Fibroblast of mammary gland (primary cell): ENCODE measurements at places on chromosomes 12 and 14.

DNA sequence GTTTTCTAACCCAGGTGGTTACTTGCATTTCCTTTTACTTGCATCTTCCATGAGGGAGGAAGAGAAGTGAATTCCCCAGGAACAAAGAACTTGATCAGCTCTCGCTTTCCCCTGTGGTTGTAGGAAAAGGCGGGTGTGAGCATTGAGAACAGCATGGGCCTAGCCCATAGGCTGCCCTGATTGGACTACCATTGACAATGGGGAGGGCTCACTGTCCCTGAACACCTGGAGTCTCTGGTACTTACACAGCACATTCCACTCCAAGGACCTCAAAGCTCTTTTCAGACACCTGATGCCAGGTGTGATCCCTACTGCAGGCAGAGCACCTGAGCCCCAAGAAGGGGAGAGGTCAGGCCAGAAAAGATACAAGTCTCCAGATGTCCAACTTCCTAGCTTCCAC lies 25.0 kb downstream of the MAX start:
- DNase-seq = no peak

DNA sequence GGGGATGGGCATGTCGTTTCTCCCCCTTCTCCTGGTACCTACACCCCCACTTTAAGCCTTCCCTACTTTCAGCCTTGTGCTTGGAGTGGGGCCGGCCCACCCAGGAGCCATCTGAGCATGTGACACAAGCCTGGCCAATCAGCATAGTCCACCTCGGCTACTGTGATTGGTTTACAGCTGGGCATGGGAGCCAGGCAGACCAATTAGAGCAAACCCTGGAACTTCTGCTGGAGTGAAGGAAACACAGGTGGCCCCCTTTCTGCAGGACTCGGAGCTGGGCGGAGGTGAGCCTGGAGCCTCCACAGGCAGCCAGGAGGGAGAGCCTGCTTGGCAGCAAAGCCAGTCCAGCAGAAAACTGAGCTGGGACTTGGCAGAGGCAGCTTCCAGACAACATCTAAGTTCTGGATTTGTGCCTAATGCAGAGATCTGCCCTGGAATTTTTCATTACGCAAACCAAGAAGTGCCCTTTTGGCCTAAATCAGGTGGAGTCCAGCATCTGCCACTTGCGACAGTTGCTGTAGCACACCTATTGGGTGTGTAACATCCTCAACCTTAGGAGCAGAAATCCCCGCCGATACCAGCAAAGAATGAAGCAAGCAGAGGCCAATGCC lies 59.5 kb downstream of the SCARB1 start:
- peak; percentile 33 for DNase-seq

DNA sequence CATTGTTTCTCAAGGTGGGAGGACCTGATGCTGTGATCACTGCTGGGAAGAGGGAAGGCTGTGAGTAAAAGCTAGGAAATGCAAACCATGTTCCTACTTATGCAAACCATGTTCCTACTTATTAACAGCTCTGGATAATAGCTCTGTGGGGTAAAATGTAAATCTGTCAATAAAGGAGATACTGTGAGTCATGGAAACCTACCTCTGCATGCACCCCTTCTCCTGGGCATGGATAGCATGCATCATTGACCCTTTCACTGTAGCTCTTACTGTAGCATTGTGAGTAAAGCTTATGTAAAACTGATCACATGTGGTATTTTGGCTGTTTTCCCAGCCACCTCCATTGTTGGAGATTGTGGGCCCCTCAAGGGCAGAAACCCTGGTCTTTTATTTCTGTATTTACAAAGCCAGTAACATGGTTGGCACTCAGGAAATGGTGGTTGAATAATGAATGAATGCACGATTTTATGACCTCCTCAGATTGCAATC lies 253.7 kb downstream of the GRIN2B start:
- no peak for DNase-seq

DNA sequence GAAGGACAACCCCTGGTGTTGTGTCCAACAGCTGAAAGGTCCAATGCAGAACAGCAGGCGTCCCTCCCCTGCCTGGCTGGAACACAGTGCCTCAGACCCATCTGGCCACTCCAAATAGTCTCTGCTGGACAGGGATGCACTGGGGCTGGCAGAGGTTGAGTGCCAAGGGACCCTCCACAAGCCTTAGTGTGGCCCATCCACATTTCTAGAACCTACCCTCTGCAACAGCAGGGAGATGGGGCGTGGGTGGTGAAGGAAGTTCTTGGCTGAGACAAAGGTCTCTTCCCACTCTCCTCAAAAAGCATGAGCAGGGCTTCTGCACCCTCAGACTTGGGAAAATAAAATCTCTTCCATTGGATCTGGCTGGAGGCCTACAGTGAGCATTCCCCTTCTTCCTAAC lies 36.5 kb downstream of the LTBP2 start:
- DNase-seq = no peak

DNA sequence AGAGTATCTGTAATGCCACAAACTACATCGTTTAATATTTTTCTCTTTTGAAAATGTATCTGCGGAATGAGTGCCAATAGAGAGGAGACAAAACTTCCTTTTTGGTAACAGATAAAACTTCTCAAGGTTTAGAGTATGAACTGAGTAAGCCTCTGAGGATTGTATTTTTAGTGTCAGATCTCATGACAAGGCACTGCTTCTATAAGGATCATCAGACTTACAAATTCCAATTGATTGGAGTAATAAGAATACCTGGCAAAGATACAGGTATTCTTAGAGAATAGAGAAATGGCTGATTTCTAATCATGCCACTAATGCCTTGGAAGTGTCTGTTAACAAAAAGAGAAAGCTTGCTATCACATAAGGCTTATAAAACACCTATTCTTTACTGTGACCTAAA lies 45.3 kb downstream of the SLC35F4 start:
- DNase-seq = no peak

- no peak for DNase-seq
These were observed 135.7 kb downstream of the TMEM132C start for GRCh38 chr12:128402486-128403243.

- peak; percentile 40 for DNase-seq
These were observed 23.6 kb upstream of the ATF1 start for GRCh38 chr12:50740307-50740706.

- no peak for DNase-seq
These were observed 45.9 kb downstream of the PTPN11 start for GRCh38 chr12:112464605-112465004.

DNA sequence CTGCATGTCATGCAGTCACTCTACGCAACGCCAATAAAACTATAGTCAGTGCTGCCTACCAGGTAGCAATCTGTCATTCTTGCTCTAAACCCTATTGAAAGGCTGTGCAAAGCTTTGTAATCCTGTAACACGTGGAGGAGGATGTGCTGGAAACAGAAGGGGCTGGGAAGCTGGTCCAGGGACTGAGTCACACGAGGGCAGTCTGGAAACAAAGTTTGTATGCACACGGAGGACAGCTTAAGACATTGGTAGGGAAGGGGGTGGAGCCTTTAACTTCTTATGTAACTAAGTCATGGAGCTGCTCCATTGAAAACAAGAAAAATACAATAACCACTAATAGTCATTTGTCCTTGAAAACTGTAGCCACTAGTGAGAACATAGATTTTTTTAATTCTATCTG lies 128.0 kb downstream of the BCAT1 start:
- DNase-seq = peak; percentile 88

GRCh38 chr14:64217834-64218233 lies 76.3 kb downstream of the ESR2 start:
- no peak for DNase-seq

GRCh38 chr14:30656190-30656632 lies 34.1 kb downstream of the SCFD1 start:
- DNase-seq = peak; percentile 63
